ENCODE measurements at places on chromosomes 6 and 20.

- no peak for DNase-seq
These were observed 1.6 kb downstream of the KCNG1 start for GRCh38 chr20:51021067-51022025.

DNA sequence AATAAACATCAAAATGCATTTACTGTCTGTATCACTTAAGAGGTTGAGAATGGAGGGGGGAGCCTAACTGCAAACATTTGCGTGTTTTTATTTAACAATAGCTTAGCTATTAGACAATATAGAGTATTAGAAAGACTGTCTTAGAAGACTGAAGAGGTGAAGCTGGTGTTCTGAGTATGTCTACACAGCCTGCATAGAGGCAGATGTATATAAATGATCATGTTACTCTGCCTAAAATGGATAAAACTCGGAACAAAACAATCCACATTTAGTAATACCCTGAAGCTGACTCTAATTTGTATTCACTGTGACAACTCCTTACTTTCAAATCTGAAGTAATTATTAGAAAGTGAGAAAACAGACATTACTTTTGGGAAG is 181.9 kb downstream of the GMPR start:
- DNase-seq: no peak

DNA sequence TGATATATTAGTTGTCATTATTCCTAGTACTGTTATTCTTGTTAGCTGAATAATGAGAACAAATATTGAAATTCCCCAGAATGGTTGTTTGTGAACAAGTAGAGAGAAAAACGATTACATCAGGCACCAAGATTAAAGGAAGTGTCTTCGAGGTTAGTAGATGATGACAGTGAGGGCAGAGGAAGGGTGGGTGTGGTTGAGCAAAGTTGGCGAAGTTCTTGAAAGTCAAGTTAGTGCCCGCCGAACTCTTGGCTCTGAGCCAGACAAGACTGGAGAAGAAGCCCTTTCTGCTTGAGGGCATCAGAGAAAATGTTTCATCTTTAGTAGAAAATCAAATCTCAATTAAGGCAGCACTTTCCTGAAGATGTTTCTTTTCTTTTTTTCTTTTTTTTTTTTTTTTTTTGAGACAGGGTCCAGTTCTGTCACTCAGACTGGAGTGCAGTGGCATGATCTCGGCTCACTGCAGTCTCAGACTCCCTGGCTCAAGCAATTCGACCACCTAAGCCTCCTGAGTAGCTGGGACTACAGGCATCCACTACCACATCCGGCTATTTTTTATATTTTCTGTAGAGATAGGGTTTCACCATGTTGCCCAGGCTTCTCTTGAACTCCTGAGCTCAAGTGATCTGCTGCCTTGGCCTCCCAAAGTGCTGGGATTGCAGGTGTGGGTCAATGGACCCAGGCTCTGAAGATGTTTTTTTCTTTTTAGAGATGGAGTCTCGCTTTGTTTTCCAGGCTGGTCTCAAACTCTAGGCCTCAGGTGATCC is 77.1 kb downstream of the SGK1 start:
- DNase-seq: no peak

- no peak for DNase-seq
These were observed 459.8 kb upstream of the CITED2 start for GRCh38 chr6:139834232-139834631.

DNA sequence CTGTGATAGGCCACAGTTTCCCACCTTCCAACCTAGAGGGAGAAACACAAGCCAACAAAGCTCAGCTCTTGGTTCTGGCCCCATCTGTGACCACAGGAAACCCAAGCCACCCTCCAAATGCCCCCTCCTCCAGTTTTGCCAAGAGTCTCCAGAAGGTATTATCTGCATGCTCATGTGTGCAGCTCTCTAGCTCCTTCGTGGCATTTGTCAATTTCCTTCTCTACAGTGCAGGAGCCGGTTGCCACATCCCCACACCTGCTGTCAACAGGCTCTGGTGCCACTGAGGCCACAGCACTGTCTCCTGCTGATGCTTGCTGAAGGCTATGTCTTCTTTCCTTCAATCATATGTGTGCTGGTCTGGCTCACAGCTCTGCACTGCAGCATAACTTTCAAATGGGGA is 177.2 kb downstream of the CLIC5 start:
- DNase-seq: no peak

- DNase-seq: no peak
These were observed 91.5 kb downstream of the FAM50B start for GRCh38 chr6:3940703-3941102.

- DNase-seq: no peak
These were observed 105.6 kb downstream of the PREX1 start for GRCh38 chr20:48722002-48722731.

GRCh38 chr20:5100684-5101347 is 18.9 kb downstream of the PCNA start:
- DNase-seq: peak; percentile 37

DNA sequence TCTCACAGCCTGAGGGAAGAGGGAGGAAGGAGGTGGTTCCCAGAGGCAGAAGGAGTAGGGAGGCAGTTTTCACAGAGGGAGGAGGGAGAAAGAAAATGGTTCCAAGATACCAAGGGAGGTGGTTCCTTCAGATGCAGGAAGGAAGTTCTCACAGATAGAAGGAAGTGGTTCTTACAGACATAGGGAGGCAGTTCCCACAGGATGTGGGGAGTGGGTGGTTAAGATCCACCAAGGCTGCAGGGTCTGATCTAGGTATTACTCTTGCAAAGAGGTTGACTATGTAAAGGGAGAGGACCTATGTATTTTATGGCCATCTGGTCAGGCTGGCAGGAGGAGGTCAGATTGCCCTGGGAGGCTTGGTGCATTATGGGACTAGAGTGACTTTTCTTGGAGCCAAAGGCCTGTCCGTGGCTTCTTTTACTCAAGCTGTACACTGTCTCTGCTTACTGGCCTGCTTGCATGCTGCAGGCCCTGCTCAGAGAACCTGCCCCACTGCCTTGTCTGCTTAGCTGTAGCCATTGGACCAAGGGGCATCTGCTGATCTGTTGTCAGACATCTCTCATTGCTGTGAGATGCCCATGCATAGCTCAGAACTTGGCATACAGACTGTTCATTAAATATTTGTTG is 283.7 kb downstream of the DHX35 start:
- DNase-seq: no peak

GRCh38 chr6:13769655-13770053 is 44.7 kb downstream of the MCUR1 start:
- no peak for DNase-seq

- DNase-seq: no peak
These were observed 202.7 kb downstream of the MAFB start for GRCh38 chr20:40486297-40486696.

DNA sequence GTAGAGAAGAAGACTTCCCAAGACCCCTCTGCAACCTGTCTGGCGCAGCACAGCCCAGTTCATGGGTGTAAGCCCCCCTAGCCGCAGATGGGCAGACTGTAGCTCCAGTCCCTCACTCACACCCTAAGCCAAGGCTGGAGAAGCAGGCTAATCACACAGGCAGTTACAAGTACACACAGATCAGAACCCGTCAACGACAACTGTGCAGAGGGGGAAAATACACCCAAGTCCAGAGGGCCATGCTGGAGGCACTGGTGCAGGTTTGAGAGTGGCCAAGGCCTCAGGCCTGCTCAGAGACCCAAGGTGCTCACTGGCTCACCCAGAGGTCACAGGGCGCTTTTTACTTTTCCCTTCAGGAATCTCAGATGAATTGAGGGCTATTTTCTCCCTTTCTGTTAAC is 106.1 kb downstream of the NOL4L start:
- DNase-seq: no peak

GRCh38 chr20:5557123-5557522 is 193.1 kb upstream of the SHLD1 start:
- peak; percentile 13 for DNase-seq

- DNase-seq: no peak
These were observed 93.5 kb downstream of the RPS12 start for GRCh38 chr6:132907914-132908313.

DNA sequence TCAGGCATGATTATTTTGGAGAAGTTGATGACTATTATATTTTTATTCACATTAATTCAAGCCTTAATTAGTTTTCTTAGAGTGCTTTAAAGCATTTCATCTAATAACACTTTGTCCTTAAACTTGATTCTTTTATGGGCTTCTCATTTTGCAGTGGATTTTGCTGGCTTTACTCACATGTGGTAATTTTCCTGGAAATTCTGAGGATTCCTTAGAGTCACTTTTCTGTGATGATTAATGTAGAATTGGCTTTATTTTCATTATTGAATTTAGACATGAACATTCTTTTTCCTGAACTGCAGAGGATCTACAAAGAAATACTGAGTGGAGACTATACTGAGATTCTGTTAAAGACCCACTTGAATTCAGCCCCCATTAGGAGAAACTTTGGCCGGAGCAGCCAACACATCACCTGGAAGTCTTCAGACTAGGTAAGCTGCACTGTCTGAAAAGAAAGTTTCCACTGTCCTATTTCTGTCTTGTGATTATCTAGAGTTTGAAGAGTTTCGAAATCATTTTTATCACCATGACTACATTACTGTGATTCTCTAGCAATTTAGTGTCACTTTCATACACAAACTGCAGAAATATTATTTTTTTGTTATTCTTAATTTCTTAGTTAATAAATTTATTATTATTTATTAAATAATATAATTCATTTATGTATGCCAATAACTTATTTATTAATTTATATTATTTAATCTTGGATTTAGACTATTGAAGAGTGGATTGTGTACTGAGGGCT is 1.9 kb downstream of the RFPL4B start:
- no peak for DNase-seq

GRCh38 chr20:37518606-37519507 is 2.2 kb upstream of the NNAT start:
- DNase-seq: peak; percentile 34

DNA sequence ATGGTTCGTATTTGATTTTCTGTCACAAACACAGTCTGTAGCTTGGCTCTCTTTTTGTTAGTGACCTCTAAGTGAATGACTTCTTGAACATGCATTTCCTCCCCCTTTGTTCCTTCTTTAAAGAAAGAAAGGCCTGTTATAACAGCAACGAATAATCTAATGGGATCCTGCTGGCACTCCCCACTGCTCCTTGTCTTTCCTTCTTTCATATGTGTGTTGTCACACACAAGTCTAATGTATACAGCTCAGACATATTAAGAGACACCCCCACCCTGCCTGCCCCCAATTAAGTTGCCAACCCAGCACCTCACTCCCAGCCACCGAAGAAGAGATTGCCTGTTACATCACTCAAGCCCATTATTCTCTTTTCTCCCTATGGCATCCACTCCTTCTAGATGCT is 4.9 kb upstream of the SAMD5 start:
- DNase-seq: no peak

GRCh38 chr20:21206584-21206983 is 80.7 kb downstream of the KIZ start:
- no peak for DNase-seq

DNA sequence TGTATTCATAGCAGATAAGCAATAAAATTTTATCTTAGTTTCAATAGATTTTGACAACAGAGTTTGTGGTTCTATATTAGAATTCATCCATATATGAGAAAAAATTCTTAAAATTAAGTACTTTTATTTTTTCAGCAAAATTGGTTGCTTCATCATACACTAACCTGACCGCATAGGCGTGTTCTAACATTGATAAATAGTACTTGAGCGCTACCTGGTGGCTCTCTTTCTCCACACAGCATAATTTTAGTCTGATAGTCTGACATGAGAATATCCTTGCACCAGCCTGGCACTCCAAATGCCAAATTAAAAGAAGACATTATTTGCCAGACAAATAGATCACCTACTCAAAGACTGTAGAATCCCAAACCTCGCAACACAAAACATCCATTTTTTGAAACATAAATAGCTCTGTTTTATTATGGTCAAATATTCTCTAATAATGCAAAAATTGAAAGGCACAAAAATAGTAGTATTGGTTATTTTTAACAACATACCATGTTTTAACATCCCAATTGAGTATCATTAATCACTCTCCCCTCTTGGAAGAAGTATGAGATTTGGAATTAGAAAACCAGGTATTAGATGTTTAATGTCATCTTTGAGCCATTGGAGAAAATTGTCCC is 33.0 kb upstream of the FILIP1 start:
- DNase-seq: peak; percentile 62

DNA sequence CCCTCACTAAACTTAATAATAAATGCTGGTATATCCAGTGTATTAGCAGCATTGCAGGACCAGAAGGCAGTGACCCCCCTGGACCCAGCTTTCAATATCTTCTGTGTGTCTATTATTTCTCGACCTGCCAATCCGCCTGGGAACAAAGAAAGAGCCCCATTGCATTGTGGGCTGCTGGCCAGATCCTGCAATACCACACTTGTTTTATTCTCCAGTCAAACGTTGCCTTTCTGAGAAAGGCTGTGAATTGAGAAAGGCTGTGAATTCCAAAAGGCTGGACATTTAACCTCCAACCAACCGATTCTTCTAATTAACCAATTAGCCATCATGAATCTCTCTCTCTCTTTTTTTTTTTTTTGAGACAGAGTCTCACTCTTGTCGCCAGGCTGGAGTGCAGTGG is 1.5 kb upstream of the MTO1 start:
- DNase-seq: no peak

GRCh38 chr20:48262466-48262865 is 477.2 kb upstream of the SULF2 start:
- no peak for DNase-seq

- DNase-seq: no peak
These were observed 47.1 kb downstream of the SNAI1 start for GRCh38 chr20:50029697-50030461.
